ENCODE measurements at places on chromosomes 7 and 10.

- DNase-seq = no peak
Measured at GRCh38 chr7:133934262-133934976, 192.7 kb upstream of the LRGUK start.

GRCh38 chr7:106767078-106767477 lies 98.0 kb upstream of the PIK3CG start:
- no peak for DNase-seq

GRCh38 chr7:15851201-15851600 lies 164.7 kb upstream of the MEOX2 start:
- no peak for DNase-seq

GRCh38 chr7:35019801-35020200 lies 17.5 kb downstream of the DPY19L1 start:
- no peak for DNase-seq

DNA sequence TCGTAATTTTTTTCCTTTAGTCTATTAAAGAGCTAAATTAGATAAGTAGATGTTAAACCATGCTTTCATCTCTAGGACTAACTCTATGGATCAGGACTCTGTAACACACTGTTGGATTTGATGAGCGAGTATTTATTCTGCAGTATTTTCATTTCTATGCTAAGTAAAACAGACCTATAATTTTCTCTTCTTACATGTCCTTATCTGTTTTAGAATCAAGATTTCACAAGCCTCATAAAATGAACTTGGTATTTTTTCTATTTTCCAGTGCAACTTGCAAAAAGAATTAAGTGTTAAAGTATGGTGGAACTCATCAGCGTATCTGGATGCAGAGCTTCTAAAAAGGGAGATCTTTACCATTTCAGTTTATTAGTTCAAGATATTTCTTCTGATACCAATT lies 2.4 kb downstream of the CACUL1 start:
- no peak for DNase-seq

- DNase-seq = no peak
Measured at GRCh38 chr7:21939136-21939857, 6.4 kb downstream of the CDCA7L start.

DNA sequence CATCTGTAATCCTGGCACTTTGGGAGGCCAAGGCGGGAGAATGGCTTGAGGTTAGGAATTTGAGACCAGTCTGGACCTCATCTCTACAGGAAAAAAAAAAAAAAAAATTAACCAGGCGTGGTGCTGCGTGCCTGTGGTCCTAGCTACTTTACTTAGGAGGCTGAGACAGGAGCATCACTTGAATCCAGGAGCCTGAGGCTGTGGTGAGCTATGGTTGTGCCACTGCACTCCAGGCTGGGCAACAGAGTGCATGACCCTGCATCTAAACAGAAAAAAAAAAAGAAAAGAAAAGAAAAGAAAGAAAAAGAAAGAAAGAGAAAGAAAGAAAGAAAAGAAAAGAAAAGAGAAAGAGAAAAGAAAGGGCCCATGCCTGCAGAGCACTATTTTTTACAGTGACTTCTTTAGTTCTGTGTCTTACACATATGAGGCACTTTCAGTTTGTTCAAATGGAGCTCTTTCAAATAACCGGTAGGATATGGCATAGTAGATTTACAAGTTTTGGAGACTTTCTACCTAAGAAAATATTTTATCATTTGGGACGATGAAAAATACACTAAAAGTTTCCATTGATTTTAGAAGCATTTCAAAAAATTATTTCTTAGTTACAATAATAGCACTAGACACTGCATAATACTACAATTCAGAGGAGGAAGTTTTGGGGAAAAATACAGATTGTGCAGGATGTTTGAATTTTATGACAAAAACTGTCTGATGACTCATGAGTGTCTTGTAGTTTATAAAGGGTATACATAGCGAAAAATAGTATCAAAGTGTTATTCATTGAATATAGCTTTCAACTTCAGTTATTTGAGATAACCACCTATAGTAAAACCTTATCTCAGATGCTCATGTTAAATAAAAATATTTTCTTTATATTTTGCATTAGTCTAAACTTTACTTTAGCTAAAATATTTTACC lies 75.9 kb downstream of the MDFIC start:
- no peak for DNase-seq

GRCh38 chr7:40072268-40072667 lies 62.2 kb downstream of the MPLKIP start:
- DNase-seq = no peak

DNA sequence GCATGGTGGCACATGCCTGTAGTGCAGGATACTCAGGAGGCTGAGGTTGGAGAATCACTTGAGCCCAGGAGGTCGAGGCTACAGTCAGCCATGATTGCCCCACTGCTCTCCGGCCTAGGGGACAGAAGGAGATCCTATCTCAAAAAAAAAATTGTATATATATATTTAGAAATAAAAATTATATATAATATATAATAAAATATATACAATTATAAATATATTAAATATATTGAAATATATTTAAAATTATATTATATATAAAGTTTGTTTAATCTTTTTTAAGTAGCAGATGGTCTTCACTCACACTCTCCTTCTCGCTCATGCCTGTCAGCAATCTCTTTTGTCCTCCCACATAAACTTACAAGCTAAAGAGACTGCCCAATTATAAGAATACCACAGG lies 58.5 kb downstream of the LMBR1 start:
- no peak for DNase-seq

DNA sequence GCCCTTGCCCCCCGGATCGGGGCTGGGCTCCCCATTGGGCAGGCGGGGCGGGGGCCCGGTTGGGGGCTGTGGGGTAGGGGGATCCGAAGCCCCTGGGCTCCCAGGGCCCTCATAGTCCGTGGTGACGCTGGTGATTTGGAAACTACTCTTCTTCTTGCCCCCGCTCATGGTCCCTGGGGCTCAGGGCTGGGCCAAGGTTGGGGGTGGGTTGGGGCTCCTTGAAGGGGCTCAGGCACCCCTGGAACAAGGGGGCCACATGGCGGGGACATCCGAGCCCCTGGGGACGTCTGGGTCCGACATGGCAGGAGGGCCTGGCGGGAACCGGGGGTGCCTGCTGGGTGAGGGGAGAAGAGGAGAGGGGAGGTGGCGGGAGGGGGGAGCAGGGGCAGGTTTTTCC lies 1.1 kb downstream of the TSC22D4 start:
- no peak for DNase-seq

DNA sequence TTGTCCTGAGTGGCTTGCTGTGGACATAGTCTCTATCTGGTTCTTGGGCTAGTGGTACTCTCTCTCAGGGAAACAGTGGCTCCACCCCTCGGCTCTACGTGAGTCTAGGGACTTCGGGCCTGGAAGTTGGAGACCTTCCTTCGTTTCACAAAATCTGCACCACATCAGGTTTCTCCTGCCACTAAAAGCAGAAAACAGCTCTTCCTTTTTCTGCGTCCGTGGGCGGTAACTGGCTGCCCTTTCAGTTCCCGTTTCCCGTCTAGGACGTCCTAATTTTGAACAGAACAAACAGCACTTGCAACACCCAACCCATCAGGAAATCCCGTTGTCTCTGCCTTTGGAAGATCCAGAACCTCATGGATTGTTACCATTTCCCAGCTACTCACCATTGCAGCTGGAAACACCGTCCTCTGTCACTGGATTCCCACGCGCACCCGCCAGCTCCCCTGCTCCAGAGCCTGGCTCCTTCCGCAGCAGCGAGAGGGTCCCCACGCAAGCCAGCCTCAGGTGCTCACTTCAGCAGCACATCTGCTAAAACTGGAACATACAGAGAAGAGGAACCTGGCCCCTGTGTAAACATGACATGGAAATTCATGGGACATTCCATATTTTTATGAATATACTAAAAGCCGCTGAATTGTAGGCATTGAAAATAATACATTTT lies 311.4 kb upstream of the AKR1E2 start:
- DNase-seq = no peak

DNA sequence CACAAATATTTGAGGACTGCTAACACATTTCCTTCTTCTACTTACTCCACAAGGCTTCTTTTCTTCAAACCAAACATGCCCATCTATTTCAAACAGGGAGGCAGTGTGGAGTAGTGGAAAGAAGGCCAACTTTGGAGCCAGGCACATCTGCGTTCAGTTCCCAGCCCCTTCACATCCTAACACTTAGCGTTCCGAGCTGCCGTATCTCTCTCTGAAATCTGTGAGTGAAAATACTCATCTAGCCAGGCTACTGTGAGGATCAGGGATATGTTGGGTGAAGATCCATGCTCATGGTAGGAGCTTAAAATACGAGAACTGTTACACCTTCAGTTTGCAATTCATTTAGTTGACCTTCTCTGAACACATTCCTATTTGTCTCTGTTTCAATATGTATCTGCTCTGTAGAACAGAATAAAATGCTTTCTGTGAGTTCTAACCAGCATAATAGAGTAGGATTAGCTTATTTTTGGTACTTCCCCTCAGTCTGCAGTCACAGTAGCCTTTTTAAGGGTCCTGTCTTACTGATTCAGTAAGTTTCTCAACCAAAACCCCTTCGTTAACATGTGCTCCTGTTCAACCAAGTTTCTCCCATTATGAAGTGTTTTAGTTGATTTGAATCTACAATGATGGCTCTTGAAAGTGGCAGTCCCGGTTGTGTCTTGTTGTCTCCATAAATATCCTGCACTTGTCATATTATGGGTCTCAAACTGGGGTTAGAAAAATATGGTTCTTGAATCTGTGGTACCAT lies 3.3 kb upstream of the MEST start:
- no peak for DNase-seq

DNA sequence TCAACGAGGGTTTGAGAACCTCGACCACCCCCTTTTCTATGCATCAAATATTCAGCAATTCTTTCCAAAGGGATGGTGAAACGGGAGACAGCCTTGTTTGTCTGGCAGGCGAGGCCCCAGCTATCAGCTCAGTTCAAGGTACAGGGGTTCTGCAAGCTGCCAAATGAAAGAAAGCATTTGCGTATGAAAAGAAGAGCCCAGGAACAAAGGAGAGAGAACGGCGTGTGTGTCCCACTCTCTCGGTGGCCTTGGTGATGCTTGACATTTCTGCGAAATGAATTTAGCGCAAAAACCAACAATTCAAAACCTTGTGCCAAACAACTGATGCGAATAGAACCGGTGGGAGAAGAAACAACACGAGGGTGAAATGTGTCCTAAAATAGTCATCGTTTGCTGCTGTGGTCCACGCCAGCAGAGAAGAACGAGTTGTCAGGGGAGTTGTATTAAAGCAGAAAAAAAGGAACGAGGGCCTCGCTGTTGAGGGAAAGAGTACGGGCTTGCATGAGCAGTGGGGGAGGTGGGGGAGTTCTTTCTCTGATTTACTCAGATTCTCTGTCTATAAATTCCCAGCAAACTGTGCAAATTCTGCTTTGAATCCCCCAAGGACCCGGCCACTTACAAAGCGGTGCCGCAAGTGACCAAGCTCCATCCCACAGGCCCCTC lies 97.7 kb downstream of the TMEM130 start:
- DNase-seq = no peak

DNA sequence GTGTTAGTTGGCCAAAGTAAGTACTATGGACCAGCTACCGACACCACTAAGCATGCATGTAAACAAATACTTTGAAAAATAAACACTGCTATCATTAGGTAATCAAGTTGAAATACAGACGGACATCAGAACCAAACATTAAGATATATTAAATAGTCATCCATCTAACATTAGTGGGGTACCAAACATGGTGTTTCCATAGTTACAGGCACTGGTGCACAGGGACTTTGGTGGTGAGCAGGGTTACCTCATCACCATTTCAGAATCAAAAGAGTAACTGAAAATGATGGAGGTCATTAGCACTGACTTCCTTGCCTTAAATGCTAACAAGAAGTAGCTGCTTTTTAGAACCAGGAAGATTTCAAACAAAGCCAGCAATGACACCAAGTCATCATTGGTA lies 23.9 kb downstream of the EBLN1 start:
- DNase-seq = no peak

DNA sequence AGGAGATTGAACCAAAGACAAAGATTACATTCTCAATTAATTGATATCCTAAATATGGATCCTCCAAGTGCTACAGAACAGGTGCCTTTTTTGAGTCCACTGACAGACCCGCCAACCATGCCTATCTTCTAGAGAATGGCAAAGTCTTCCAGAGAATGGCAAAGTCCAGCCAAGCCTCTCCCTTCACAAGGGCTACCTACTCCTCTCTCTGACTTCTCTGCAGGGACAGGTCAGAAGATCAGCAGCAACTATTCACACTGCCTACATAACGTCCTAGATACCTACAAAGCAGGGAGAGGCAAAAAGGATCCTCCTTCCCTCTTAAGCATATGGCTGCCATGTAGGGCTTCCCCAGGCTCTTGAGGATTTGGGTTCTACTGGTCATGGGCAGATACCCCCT lies 12.4 kb downstream of the UBE2H start:
- DNase-seq = no peak

- DNase-seq = no peak
Measured at GRCh38 chr10:34191406-34191805, 623.7 kb downstream of the PARD3 start.

DNA sequence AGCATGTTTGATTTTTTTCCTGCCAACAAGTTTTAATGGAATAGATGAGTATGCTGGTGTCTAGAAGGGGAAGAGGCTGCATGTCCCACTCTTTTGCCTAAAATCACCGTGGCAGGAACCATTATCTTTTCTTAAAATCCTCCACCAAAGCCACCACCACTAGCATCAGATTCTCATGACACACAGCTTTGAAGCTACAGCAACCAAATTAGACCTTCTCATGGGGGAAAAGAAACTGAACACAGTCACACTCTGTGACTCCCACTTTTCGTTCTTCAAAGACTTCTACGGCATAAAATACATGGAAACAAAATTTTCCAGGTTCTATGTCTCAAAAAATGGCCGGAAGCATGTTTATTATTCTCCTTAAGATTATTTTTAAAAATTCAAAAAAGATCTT lies 81.8 kb downstream of the SGMS1 start:
- no peak for DNase-seq

DNA sequence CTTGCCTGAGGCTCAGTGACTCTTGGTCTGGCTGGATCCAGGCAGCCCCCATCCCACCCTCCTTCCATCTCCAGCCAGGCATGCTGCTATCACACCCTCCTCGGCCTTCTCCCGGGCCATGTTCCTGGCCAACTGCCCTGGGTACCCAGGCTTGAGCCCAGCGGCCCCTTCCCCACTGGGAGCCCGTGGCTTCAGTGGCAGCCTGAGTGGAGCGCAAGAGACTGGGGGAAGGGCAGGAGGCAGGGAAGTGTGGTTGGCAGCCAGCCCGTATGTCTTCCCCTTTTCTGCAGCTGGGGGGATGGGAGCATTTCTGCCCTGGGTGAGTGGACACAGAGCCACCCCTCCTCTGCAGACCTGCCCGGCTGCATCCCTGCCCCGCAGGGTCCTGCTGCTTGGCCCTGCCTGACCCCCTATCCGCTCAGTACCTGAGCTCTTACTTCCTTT lies 148.5 kb downstream of the ARHGAP22 start:
- DNase-seq = no peak

- no peak for DNase-seq
Measured at GRCh38 chr7:45028138-45028919, 28.3 kb downstream of the CCM2 start.

GRCh38 chr7:105352901-105353668 lies 35.6 kb downstream of the SRPK2 start:
- DNase-seq = no peak

Measured in anterior cingulate cortex (tissue), 58 donors.